ENCODE measurements at places on chromosomes 4 and X.

DNA sequence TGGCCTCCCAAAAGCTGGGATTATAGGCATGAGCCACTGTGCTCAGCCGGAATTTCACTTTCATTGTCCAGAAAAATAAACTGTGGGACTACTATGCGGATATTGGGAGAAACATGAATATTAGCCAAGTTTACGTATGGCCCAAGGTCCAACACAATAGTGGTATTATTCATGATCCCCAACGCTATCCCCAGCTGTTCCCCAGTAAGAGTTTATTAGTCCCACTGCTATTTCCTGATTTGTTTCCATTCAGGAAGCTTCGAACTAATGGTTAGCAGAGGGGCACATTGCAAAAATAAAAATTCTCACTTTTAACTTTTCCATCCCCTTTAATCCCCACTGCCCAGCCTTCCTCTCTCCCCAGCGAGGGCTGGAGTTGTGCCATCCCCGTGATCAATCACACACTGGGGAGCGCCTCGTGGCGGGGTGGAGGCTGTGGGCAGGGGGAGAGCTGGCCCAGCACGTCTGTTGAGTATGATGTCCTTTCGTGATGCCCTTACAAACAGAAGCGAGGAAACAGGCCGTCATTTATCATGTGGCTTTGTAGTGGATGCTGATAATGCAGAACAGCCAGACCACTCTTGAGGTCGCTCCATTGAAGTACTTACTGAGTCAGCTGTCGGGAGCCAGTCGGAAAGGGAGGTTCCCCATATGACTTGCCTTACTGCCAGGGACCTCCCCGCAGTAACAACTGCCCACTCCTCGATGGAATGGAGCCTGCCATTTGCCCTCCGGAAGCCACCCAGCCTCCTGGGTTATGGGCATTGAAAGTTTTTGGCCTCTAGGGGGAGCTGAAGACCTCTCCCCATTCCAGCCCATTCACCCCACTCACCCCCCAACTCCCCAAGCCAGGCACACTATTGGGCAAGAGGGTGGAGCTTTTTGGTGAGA lies 117.0 kb downstream of the KDR start:
- no peak for DNase-seq

GRCh38 chrX:45824471-45824870 lies 623.8 kb upstream of the DIPK2B start:
- peak; percentile 24 for DNase-seq

- no peak for DNase-seq
Observed at GRCh38 chr4:141101511-141101910, 31.8 kb downstream of the RNF150 start.

DNA sequence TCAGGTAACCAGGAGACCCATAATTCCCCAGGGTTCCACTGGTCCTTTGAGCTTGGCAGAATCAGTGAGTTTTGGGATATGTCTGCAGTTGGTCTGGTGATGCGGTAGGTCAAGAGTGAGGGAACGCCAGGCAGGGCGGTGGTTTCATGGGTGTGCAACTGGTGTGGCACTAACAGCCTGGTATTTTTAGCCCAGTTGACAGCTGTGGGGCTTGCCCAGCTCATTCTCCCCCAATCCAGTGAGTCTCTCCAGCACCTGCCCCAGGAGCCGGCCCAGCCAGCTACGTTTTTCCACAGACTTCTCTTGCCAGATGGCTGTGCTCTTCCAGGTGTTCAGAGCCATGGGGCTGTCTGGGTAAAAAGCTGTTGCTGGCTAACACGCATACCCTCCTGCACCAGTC lies 1019.9 kb downstream of the CCSER1 start:
- no peak for DNase-seq

Data from stimulated activated naive B cell treated with anti-CD40 and anti-IgM and Interleukin-4, amounts not matched to agents 10 μg/mL and 1 μg/mL and 100 μg/mL, for 72 hours (primary cell).